Esophagus squamous epithelium (tissue), 5 donors: ENCODE measurements at places on chromosomes 5 and 9.

GRCh38 chr9:96859461-96860198 lies 5.3 kb upstream of the ZNF782 start:
- DNase-seq = no peak

- no peak for DNase-seq
Measured at GRCh38 chr5:17167171-17167891, 50.1 kb upstream of the BASP1 start.

GRCh38 chr5:66080664-66081063 lies 63.4 kb upstream of the SREK1 start:
- DNase-seq = no peak

DNA sequence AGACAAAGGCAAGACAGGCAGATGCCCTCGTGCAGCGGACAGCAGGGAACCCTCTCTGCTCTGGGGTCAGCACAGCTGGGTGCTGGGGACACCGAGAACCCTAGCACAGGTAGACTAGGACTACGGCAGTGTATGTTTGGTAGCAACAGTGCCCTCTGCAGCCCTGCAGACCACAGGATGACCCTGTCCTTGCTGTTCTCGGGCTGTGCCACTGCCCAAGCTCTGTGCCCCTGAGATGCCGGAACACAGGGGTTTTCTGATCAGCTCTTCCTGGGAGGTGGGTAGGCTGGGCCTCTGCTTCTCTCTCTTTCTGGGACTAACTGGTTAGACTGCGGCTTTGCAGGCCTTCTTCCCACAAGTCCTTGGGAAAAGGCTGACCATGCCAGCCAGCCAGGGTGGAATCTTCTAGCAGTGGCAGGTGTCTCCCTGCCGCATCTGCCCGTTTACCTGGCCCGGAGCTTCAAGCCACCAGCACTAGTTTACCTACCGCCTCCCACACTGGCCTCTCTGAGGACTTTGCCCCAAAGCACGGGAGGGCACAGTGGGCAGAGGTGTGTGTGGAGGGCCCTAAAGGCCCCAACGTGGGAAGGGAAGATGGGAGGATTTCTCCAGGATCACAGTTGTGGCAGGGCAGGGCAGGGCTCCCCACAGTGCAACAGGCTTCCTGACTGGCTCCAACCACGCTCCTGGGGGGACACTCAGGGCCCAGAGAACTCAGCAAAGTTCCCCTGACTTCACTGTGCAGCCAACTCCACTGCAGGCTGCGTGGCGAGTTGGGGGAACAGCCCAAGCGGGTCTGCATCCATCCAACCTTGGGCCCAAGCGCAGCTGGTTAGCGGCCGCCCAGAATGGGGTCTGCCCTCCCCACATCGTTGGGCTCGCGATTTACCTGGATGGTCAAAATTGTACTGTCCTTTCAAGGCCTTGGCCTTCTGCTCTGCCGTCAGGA lies 1.2 kb downstream of the UCK1 start:
- no peak for DNase-seq

DNA sequence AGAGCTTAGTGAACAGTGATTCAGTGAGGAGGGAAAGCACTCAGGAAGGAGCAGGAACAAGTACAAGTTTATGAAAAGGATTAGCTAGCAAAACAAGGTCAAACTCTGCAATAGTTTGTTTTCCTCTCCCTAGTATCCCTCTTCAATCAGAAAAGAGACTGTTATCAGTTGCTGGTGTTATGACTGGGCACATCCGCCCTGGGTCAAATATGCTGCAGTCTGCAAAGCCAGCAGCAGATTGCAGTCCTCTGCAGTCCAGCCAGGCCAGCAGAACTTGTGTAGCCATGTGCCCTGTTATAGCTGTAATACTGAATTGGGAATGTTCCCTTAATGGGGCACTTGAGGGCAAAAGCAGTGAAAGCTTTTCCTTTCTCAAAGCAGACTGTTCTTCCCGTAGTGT lies 12.0 kb downstream of the PCDHAC2 start:
- DNase-seq = no peak

DNA sequence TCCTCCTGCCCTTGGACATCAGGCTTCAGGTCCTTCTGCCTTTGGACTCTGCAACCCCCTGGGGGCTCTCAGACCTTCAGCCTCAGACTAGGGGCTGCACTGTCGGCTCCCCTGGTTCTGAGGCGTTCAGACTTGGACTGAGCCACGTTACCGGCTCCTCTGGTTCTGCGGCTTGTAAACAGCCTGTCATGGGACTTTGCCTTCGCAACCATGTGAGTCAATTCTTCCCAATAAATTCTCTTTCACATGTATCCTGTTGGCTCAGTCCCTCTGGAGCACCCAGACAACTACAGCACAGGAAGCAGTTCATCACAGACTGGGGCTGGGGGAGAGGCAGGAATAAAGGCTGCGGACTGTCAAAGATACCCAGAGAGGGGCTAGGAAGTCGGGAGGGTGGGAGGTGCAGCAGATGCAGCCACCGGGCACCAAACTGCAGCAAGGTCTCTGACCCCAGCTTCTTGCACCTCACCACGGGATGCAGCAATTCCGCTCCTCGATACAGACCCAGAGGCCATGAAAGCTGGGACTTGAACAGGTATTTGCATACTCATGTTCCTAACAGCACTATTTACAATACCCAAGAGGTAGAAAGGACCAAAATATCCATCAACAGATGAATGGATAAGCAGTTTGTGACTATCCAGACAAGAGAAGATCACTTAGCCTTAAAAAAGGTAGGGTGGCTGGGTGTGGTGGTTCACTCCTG lies 100.8 kb downstream of the COL23A1 start:
- no peak for DNase-seq
